Amygdala (tissue), 56 donors: ENCODE measurements at places on chromosomes 5 and 9.
A peak's percentile ranks its signal among the peaks of the same experiment; 100 is the strongest.

DNA sequence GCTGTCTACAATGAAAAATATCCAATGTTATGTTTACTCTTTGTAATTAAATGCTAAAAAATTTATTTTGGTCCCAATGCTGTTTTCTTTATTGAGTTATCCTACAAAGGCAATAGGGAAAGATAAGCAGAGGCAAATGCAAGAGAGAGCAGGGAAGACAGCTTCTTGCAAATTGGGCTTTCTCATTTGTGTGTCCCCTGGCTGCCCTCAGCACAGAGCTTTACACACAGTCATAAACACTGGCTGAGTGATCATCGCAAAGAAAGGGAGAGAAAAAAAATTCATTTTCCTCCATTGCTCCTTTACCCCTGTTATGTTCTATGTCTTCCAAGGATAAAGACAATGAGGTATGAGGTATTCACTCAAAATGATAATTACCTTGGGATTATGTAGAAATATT is 2.3 kb upstream of the TSSK1B start:
- DNase-seq: no peak

DNA sequence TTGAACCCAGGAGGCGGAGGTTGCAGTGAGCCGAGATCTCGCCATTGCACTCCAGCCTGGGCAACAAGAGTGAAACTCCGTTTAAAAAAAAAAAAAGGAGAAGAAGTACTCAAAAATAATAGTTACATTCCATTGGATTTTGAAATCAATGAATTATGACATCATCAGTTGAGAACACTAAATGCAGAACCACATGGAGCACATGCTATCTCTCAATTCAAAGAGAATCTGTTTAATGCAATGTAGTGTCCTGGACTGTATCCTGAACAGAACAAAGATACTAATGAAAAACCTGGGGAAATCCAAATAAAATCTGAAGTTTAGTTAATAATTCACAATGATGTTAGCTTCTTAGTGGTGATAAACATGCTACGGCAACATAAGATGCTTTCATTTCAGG is 20.3 kb downstream of the CDC14B start:
- no peak for DNase-seq

DNA sequence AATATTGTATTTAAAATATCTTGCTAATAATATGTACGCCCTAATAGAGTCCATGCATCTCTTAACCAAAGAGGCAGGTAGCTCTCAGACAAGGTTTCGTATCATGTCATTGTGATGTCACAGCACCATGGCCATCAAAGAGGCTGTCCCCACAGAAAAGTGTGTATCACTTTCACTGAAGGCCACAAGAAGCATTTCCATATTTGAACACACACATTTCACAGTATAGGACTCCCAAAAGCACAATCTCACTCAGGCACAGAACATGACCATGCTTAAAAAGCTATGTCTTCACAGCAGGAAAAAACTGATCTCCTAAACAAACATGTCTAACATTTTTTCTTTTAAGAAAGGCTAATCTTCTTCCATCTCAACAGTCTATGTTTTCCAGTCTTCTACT is 133.8 kb downstream of the DENND1A start:
- DNase-seq: no peak

DNA sequence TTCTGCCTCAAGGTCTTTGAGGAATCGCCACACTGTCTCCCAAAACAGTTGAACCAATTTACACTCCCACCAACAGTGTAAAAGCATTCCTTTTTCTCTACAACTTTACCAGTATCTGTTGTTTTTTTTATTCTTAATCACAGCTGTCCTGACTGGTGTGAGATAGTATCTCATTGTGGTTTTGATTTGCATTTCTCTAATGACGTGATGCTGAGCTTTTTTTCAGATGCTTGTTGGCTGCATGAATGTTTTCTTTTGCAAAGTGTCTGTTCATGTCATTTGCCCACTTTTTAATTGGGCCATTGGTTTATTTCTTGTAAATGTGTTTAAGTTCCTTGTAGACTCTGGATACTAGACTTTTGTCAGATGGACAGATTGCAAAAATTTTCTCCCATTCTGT is 400.0 kb downstream of the DEPDC1B start:
- DNase-seq: no peak

DNA sequence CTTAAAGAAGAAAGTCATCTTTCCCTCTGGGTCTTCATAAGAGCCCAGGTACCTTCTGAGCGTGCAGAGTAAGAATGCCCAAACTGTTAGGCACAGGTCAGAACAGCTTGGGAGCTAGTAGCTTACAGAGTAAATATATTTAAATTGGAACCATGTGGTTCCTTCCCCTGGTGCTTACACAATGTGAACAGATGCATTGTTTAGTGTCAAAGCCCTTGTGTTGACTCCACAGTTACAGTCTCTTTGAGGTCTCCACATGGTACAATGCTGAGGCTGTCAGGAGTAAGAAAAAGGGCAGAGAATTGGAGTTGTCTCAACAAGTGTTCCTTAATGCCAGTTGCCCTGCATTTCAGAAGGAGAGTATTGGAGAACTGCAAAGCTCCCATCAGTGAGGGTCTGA is 188.5 kb downstream of the PAPPA start:
- no peak for DNase-seq

GRCh38 chr5:172420235-172420939 is 33.9 kb downstream of the SH3PXD2B start:
- DNase-seq: peak; percentile 48

DNA sequence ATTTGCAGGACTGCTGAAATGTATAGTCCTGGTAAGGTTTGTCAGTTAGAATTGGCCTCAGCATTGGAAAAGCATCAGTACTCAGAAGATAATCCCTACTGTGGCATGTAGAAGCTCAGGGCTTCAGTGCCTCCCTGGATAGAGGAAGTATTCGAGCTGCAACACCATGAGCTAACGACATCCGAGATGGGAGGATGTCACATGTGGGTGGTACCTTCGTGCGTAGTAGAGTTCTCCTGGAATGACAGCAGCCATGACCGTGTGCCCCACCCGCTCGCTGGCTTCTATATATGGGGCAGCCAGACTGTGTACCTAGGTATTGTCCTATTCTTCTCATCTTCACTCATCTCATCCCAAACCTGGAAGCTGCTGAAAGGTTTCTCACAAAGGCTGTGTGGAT is 345.8 kb upstream of the KLF9 start:
- no peak for DNase-seq

- DNase-seq: no peak
Measured at GRCh38 chr9:88880199-88880598, 111.1 kb upstream of the S1PR3 start.

DNA sequence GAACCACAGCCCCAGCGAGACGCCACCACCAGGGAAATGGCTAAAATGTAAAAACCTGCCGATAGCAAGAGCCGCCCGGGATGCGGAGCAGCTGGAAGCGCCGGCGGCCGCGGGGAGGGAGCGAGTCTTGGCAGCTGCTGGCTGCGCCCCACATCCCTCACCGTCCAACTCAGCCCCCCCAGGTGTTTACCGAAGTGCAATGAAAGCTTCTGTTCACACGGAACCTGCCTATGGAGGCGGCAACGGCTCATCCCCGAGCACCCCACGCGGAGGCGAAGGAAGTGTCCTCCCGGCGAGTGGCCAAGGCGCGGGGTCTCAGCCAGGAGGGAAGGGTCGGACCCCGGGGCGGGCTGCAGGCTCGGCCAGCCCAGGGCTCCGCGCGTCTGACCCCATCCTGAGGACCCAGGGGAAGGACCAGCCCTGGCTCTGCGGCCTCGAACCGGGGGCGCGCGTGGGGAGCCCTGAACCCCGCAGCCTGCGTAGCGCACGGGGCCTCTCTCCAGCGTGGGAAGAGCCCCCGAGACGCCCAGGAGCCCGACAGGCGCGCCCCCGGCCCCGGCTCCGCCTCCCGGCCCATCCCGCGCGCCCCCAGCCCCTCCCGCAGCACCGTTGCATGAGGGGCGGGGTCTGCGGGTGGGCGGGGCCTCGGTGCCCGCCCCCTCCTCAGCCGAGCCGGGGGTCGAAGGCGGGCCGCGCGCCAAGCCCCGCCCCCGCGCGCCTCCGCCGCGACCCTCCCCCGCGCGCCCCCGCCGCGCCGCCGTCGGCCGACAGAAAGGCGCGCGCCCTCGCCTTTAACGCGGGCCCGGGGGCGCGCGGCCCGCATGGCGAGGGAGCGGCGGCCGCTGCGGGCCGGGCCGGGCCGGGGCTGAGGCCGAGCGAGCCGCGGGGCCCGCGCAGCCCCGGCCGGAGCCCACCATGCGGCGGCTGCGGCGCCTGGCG is at the start of gene DIPK1B:
Gene DIPK1B (plus strand): TSS at position 822 of the 939 bp plus-strand sequence. CDS start 94 bp downstream, at position 916.
- no peak for DNase-seq

DNA sequence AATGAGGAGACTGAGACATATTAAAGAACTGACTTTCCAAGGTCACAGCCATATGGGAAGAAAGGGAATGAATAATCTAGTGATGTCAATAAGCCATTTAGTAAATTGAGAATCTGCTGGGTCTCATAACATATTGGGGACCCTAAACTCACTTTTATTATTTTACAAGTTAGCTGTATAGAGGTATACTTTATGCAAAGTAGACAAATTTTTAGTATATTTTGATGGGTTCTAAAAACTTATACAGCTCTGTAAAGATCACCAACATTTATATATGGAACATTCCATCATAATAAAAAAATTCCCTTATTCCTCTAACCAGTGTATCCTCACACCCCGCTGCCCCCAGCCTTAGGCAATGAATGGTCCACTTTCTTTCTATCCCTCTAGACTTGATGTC is 35.7 kb upstream of the ZNF510 start:
- DNase-seq: no peak

- DNase-seq: no peak
Measured at GRCh38 chr5:44388321-44389089, 715 bp downstream of the FGF10 start.

DNA sequence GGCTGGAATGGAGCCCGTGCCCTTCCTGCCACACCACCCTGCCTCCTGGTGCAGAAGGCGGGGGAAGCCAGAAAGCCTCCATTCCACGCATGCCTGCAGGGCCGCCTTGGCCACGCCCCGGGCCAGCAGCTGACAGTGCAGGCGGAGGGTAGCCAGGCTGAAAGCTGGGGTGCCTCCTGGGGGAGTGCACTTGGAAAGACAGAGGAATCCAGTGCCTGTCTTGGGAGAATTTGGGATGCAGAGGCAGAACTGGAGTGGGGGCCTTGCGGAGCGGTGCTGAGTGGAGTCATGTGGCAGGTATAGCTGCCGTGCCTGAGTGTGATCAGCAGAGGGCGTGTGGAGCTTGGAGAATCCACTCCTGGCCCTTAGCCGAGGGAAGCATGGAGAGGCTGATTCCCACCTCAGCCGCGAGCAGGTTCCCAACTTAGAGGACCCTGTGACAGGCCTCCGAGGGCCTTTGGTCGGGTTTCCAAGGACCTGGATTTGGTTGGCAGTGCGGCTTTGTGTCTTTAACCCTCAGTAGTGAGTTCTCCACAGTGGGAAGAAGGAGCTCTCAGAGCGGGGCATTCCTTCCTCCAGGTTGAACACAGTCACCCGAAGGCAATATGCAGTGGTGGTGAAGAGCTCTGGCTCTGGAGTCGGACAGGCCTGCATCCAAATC is 9.1 kb upstream of the URM1 start:
- peak; percentile 72 for DNase-seq

GRCh38 chr9:112408275-112408674 is 28.4 kb downstream of the HSDL2 start:
- no peak for DNase-seq

- DNase-seq: no peak
Measured at GRCh38 chr5:92780057-92780456, 801.0 kb downstream of the NR2F1-AS1 start.

GRCh38 chr9:131608493-131609037 is 63.2 kb downstream of the PRRT1B start:
- DNase-seq: peak; percentile 15

GRCh38 chr5:81948349-81948748 is 23.5 kb upstream of the ATG10 start:
- DNase-seq: no peak

DNA sequence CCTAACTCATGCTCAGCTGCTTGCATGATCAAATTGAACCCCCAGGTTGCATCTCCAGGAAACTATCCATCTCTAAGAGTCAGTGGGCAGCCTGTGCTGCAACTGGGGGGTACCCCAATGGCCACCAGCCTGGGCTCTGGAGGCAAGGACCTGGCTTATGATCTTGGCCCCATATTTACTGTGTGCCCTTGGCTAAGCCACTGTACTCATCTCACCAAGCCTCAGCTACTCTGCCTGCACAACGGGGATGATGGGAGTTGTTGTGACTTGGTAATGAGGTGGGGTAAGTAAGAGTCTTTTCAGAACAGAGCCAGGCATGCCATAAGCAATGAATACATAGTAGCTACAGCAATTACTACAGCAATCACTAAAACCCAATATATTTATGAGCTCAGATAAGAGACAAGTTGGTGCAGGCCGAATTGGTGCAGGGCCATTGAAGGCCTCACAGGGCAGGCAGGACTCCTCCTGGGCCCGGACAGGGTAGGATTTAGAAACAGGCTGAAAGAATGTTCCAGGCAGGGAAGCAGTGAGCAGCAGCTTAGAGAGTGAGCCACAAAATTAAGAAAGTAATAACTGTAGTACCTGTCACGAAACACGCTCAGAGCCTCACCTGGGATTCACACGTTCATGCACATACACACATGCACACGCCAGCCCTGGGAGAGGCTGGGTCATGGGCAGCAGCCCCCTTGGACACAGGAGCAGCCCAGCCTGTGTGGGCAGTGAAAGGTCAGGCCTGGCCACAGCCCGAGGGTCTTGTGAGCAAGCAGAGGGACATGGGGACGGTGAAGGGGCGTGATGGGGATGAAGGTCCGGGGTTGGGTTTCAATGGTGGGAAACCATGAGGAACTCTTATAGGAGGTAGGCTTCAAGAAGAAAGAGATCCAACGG is 74.1 kb downstream of the PAX5 start:
- DNase-seq: no peak

- no peak for DNase-seq
Measured at GRCh38 chr5:23884405-23885031, 377.1 kb downstream of the PRDM9 start.

GRCh38 chr9:91174772-91175171 is 186.9 kb downstream of the AUH start:
- no peak for DNase-seq

GRCh38 chr5:169652057-169652456 is 15.0 kb downstream of the DOCK2 start:
- DNase-seq: no peak

GRCh38 chr9:89880161-89880560 is 275.3 kb downstream of the GADD45G start:
- no peak for DNase-seq

GRCh38 chr9:73412874-73413273 is 261.2 kb downstream of the ANXA1 start:
- no peak for DNase-seq

- no peak for DNase-seq
Measured at GRCh38 chr9:3177936-3178335, 334.0 kb upstream of the PUM3 start.

- DNase-seq: no peak
Measured at GRCh38 chr5:10913841-10914240, 152.8 kb upstream of the DAP start.

- no peak for DNase-seq
Measured at GRCh38 chr5:142816531-142817430, 46.6 kb downstream of the ARHGAP26 start.

GRCh38 chr9:131625790-131626670 is 80.7 kb downstream of the PRRT1B start:
- DNase-seq: no peak
